ENCODE measurements at places on chromosomes 11 and 22.

DNA sequence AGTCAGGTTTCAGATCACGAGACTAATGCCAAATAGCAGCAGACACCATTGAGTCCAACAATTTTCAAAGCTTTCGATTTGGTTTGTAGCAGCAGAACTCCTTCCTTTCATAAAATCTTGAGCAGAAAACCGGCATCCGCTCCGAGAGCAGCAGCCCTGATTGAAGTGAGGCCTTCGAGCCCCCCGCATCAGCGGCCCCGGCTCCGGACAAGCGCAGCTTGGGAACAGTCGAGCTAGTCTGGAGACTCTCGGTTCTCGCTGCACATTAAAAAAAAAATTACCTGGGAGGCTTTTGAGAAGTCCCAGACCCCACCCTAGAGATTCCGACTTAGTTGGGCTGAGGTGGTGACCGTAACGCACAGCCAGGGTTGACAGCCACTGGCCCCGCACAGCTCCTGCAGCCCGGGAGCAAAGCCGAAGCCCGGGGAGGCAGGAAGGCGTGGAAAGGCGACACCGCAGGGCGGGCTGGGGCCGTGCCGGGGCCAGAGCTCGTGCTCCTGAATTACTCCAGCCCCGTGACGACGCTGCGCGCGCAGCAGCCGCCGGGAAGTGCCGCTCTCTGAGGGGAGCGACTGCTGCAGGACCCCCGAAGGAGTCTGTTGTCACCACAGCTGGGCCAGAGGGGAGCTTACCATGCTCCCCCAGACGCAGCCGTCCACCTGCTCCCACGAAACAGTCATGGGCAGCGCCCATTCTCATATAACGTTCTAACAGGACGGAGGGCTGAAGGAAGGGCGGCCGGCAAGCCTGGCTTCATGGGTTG, 57.8 kb downstream of the SPATA19 start:
- DNase-seq, result peak; percentile 13

GRCh38 chr22:37302674-37303555, 20.6 kb downstream of the CYTH4 start:
- DNase-seq, result no peak

DNA sequence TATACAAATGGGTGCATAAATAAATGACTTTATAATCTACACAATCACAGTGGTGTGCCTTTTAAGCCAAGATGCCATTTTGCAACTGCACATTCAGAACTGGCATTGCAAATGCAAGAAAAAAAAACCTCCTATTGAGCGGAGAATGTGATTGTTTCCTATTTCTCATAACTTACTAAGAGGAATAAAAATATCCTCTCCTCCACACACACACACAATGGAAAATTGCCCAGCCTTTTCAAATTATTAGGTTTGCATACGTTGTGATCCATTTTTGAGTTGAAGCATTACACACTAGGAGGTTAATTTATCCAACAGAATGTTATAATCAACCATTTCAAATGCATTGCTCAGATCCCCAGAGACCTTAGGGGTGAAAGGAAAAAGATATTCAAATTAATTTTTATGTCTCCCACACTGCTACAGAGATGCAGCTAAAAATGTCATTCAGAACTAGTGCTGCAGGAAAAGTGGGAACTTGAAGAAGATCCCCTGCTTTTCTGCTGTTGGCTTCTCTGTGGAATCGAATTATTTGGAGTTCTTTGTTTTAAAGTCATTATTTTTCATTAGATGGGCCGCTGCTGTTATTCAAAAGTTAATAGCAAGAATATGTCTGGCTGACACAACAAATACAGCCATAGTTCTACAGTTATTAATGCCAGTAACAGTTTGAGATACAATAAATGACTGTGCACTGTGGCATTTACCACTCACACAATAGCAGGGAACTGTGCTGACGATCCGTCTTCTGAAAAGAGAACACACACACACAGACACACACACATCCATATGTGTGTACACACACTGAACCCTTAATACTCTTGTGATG, 299.9 kb upstream of the ANO5 start:
- no peak for DNase-seq

GRCh38 chr11:123546515-123546914, 107.9 kb downstream of the SCN3B start:
- peak; percentile 61 for DNase-seq

- no peak for DNase-seq
Observed at GRCh38 chr11:57427727-57428082, 784 bp upstream of the SLC43A3 start.
